ENCODE measurements at places on chromosomes 16 and 17.

GRCh38 chr16:68364561-68364998 is 53.8 kb downstream of the PRMT7 start:
- no peak for DNase-seq

DNA sequence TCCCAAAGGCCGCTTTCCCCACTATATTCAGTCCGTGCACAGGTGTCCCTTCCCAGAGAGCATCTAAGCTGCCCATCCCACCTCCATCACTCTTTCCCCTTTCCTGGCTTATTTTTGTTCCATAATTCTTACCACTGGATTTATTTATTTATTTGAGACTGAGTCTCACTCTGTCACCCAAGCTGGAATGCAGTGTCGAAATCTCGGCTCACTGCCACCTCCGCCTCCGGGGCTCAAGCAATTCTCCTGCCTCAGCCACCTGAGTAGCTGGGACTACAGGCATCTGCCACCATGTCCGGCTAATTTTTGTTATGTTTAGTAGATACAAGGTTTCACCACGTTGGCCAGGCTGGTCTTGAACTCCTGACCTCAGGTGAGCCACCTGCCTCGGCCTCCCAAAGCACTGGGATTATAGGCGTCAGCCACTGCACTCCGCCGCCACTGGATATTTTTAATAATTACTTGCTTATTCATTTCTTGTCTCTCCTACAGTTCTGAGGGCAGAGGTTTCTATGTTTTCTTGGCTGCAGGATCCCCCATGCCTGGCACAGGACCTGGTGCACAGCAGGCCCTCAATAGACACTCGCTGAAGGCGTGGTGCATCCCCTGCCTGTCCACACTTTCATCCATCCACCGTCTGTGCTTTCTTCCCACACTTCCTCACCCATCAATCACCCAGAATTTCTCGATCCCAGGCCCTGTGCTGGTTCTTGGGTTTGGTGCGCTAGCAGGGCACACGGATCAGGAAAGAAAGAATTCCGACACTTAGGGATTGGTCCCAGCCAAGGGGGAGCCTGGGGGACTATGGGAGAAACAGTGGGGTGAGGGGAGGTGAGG is 9.9 kb upstream of the ADGRG1 start:
- no peak for DNase-seq

DNA sequence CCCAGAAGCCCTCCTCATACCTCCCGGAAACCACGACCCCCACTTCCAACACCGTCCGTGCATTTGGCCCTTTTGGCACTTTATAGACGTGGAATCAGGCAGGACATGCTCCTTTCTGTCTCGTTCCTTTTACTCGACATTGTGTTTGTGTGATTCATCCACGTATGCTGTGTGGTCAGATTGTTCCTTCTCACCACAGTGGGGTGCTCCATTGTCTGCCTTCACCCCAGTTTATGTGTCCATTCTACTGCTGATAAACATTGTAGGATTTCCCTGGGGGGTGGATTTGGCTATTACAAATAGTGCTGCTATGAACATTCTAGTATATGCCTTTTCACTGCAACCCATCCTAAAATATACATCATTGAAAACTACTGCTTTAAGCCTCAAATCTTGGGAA is 28.9 kb upstream of the RPH3AL start:
- no peak for DNase-seq

GRCh38 chr17:39863244-39863917 is 731 bp downstream of the IKZF3 start:
- no peak for DNase-seq

DNA sequence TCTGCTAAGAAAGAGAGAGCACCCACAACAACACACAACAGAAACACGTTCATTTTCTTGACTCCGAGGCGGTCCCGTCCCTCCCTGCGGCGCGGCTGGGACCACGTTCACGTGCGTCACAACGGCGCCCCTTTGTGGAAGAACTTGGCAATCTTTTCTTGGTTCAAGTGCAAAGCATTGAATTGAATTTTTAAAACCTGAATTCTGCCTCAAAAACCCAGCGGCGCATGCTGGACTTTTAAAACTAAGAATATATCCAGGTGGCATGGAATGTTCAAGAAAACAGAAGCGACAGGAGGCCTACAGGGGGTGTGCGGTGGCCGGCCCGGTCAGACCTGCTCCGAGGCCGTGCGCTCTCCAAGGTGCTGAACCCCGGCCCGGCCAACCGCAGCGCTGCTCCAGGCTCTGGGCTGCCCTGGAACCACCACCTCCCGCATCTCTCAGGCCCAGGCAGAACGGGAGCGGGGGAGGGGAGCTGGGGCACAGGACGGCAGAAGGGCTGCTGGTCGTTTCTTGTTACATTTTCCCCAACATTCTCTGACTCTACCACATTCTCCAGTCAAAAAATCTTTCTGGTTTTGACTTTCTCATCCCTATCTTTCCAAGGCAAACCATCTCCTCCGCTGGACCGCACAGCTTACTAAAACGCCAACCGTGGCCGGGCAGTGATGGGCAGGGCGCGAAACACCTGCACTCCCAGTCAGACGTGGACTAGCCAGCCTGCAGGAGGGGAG is 3.4 kb upstream of the HEXD start:
- no peak for DNase-seq

DNA sequence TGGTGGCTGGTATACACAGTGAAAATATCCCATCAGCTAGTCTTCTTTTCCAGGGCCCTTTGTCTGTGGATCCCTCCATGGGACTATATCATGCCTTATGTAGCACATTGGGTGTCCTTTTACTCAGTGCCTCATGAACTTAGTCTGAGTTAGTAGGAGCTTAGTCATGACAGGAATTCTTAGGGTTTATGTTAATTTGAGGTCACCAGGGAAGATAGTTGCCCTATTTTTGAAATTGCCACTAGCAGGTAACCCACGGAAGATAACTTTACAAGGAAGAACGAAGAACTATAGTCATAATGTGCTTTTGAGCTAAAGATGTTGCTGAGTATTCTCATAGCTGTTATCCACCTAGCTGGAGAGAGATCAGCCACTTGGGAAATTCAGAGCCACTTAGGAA is 14.8 kb upstream of the PLK1 start:
- no peak for DNase-seq

- no peak for DNase-seq
Measured at GRCh38 chr16:27539120-27539519, 10.6 kb downstream of the GTF3C1 start.

GRCh38 chr16:80362816-80363215 is 178.0 kb upstream of the DYNLRB2 start:
- DNase-seq: no peak

- no peak for DNase-seq
Measured at GRCh38 chr16:11383481-11384183, 38.4 kb downstream of the RMI2 start.

DNA sequence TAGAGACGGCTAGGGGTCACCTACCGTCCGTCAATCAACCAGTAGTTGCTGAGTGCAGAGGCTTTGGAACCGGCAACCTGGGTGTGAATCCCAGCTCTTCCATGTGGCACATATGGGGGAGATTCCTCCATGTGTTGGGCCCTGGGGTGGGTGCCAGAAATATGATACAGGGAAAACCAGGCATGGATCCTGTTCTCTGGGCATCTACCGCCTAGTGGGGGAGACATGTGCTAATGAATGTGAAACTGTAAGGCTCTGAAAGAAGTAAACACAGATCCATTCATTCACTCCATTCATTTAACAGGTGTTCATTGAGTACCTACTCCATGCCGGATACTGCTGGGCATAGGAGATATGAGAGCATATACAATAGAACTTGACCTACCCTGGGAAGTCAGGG is 39.5 kb upstream of the SDK2 start:
- DNase-seq: no peak

- DNase-seq: no peak
Measured at GRCh38 chr17:9828296-9829295, 2.9 kb downstream of the GLP2R start.

- no peak for DNase-seq
Measured at GRCh38 chr16:63050391-63050790, 1014.2 kb upstream of the CDH8 start.

GRCh38 chr16:59748531-59748930 is 1014.4 kb upstream of the GOT2 start:
- DNase-seq: no peak

DNA sequence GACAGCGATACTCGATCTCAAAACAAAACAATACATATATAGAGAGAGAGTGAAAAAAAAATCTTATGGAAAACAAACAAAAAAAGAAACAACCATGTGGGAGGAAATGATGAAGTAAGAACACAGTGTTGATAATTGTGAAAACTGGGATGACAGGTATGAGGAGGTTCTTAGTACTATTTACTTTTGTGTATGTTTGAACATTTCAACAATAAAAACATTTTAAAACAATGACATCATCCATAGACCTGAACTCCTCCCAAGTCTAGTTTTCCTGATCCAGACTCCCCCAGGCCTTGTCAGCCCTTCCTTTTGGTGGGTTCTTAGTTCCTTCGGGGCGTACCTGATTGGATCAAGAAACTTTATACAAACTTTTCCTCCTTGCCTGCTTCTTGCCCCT is 51.7 kb downstream of the CCDC42 start:
- DNase-seq: no peak

- DNase-seq: no peak
Measured at GRCh38 chr16:86798247-86799041, 220.1 kb downstream of the FOXL1 start.

GRCh38 chr17:42578282-42578869 is 847 bp upstream of the PSMC3IP start:
- DNase-seq: no peak

GRCh38 chr16:12176051-12176450 is 199.5 kb downstream of the SNX29 start:
- DNase-seq: no peak
